ENCODE measurements at places on chromosomes 6 and 20. TPM values are rescaled to one million over a fixed set of nuclear protein-coding genes. Genes with fewer than 3 reads are reported as not detected.

The SCGN gene
- not detected for polyA plus RNA-seq

The ISM1 gene
- polyA plus RNA-seq = 0.15 TPM

The IMPG1 gene
- polyA plus RNA-seq = 0.17 TPM

The ZNF311 gene
- 0.61 TPM for polyA plus RNA-seq

The DEFB116 gene
- not detected for polyA plus RNA-seq

The MEI4 gene
- polyA plus RNA-seq = not detected

The HSPA1B gene
- 60.2 TPM for polyA plus RNA-seq

The BLTP3A gene
- 5.0 TPM for polyA plus RNA-seq

The EPHA7 gene
- polyA plus RNA-seq = 0.03 TPM

The C6orf58 gene
- 0.05 TPM for polyA plus RNA-seq

The CD2AP gene
- 17.2 TPM for polyA plus RNA-seq

The ADRM1 gene
- polyA plus RNA-seq = 67.1 TPM

The RFX6 gene
- polyA plus RNA-seq = not detected

The DACT2 gene
- polyA plus RNA-seq = not detected

The BNIP5 gene
- polyA plus RNA-seq = not detected

The CALHM5 gene
- polyA plus RNA-seq = 8.3 TPM

The MBOAT1 gene
- 3.1 TPM for polyA plus RNA-seq

The RIPPLY2 gene
- not detected for polyA plus RNA-seq

The RCAN2 gene
- polyA plus RNA-seq = 38.0 TPM

The CDH26 gene
- polyA plus RNA-seq = 0.05 TPM

The MAFB gene
- polyA plus RNA-seq = 0.40 TPM
